ENCODE measurements at places on chromosomes 3 and 15. TPM values are rescaled to one million over a fixed set of nuclear protein-coding genes. Genes with fewer than 3 reads are reported as not detected.

GRCh38 chr3:142004025-142004424, 127.6 kb downstream of the ATP1B3 start:
- no peaks in the 10 kb centered on the region for H3K27me3 ChIP-seq
- H3K4me1 ChIP-seq = no peaks in the 10 kb centered on the region
- DNase-seq = no peak
- no peak overlapping the region for H3K4me3 ChIP-seq
- no peak overlapping the region for H3K27ac ChIP-seq
- no peaks in the 10 kb centered on the region for H3K36me3 ChIP-seq

- no peak overlapping the region for H3K4me3 ChIP-seq
- no peaks in the 10 kb centered on the region for H3K36me3 ChIP-seq
- no peaks in the 10 kb centered on the region for H3K4me1 ChIP-seq
Observed at GRCh38 chr3:76025561-76025960, 240.2 kb upstream of the ZNF717 start.

DNA sequence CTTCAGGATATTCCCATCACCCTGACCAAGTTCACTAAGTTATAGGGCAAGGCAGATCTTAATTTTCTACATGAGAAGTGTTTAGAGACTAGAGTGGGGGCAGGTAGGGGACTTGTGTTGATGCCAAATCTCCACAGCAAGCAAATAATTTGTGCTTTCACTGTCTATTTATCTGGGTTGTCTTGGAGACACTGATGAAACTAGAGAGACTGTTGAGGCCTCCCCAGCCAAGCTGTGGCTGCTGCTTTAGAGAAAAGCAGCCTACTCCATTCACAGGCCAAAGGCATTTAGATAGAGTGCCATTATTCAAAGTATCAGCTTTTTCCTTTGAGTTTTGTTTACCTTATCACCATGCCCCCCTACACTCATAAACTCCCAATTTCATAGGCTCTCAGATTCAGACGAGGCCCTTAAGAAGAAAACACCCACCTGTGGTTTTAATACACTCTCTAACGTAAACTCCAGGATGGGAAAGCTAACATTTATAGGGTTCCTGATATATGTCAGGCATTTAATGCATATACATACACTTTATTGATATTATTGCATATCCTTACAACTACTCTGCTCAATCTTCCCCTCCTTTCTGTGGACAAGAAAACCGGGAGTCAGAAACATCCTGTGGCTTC, 130.4 kb upstream of the FOXB1 start:
- no peaks in the 10 kb centered on the region for H3K27me3 ChIP-seq
- H3K27ac ChIP-seq = no peak overlapping the region
- no peak for DNase-seq

GRCh38 chr3:185084901-185085300, 68.0 kb downstream of the C3orf70 start:
- H3K4me1 ChIP-seq = peaks cover 1% of the 10 kb centered on the region
- no peaks in the 10 kb centered on the region for H3K27me3 ChIP-seq
- H3K27ac ChIP-seq = no peak overlapping the region
- no peak for DNase-seq
- H3K36me3 ChIP-seq = no peaks in the 10 kb centered on the region

GRCh38 chr3:100087198-100087597, 27.1 kb downstream of the FILIP1L start:
- no peak overlapping the region for H3K27ac ChIP-seq
- H3K36me3 ChIP-seq = no peaks in the 10 kb centered on the region
- no peak for DNase-seq
- peaks cover 5% of the 10 kb centered on the region for H3K4me1 ChIP-seq
- no peaks in the 10 kb centered on the region for H3K27me3 ChIP-seq

- H3K4me1 ChIP-seq = no peaks in the 10 kb centered on the region
- no peaks in the 10 kb centered on the region for H3K27me3 ChIP-seq
- no peak for DNase-seq
- no peaks in the 10 kb centered on the region for H3K36me3 ChIP-seq
- no peak overlapping the region for H3K4me3 ChIP-seq
- H3K27ac ChIP-seq = no peak overlapping the region
Observed at GRCh38 chr3:89223188-89223587, 115.8 kb downstream of the EPHA3 start.

Gene GOLGA8J
- not detected for total RNA-seq

Gene SCG3
- not detected for total RNA-seq

Gene SEMA6D
- total RNA-seq = 19.8 TPM

Measured in ovary (tissue), 10 donors.